ENCODE measurements at places on chromosomes 7 and 10.
A peak's percentile ranks its signal among the peaks of the same experiment; 100 is the strongest.

- no peak for DNase-seq
Observed at GRCh38 chr7:101729241-101729883, 88.1 kb upstream of the CUX1 start.

DNA sequence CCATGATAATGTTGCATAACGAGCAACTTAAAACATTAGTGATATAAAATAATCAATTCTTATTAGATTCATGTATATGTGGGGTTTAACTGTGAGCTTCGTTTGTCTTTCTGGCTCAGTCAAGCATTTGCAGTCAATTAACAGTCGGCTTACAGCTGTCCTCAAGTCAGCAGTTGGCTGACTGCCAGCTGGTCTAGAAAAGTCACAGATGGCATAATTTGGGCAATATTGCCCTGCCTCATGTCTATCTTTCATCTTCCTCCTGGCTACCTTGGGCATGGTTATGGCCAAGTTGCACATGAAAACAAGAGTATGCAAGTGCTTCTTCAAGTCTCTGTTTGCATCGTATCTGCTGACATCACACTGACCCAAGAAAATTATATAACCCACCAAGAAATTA lies 186.1 kb upstream of the ZWINT start:
- DNase-seq: no peak

DNA sequence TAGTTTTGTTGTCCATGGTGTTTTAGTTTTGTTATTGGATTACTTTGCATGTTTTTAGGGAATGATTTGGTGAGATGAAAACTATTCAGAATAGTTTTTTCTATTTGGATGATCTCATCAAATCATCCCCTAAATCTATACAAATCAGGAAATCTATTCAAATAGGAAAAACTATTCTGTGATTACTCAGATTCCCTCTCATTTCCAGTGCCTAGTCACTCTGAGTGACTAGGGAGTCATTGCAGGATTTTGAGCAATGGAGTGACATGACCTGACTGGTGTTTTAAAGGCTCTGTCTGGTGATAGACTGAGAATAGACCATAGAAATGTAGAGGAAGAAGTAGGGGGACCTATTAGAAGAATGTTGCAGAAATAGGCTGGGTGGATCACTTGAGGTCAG lies 72.4 kb downstream of the TPST1 start:
- no peak for DNase-seq

- DNase-seq: no peak
Observed at GRCh38 chr10:79116801-79117723, 48.3 kb downstream of the ZMIZ1 start.

DNA sequence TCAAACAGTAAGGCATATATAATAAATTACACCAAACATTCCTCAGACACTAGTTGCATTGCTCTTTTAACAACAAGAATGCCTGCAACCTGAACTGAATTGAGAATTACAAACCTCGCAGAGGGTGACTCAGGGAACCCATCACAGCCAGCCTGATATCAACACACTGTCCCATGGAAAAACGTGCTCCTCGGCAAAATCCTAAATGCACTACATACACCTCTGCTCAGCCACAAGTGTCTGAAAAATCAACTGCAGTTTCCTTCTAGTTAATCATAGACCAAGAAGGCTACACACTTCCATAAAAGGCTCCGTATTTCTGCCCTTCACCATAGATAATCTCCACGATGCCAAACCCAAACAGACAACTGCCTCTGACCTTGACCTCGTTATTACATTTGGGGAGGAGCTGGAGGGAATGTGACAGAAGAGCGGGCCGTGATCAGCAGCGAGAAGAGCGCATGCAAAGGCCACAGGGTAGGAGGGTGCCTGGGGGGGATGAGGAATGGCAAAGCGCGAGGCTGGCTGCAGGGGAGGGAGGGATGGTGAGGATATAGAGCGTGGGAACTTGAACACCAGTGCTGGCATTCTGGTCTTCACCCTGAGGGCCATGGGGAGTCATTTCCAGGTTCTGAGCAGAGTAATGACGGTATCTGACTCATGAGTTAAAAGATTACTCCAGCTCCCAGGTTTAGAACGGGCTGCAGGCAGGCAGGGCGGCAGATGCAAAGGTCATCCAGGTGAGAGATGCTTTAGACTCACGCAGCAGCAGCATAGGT lies 201.9 kb upstream of the FRMD4A start:
- no peak for DNase-seq

- no peak for DNase-seq
Observed at GRCh38 chr10:89151857-89152256, 55.3 kb downstream of the CH25H start.

DNA sequence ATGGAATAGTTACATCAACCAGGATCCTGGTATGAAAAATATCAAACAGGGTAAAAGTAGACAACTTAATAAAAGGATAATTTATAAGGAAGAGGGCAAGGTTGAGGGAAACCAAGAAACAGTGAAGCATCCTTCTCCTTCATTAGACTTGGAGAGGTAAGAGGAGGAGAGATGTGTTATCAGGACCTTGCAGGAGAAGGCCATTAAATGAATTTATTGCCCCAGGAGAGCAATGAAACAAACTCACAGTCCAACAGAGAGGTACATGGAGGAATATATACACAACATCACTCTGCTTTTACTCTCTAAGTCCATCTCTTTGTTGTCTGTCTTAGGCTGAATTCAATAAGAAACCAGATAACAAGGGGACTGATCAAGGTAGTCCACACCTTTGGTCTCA lies 966.2 kb downstream of the SORCS1 start:
- DNase-seq: no peak

GRCh38 chr10:52639652-52640051 lies 132.9 kb downstream of the MBL2 start:
- DNase-seq: no peak

- DNase-seq: no peak
Observed at GRCh38 chr10:126924180-126924914, 19.1 kb downstream of the DOCK1 start.

DNA sequence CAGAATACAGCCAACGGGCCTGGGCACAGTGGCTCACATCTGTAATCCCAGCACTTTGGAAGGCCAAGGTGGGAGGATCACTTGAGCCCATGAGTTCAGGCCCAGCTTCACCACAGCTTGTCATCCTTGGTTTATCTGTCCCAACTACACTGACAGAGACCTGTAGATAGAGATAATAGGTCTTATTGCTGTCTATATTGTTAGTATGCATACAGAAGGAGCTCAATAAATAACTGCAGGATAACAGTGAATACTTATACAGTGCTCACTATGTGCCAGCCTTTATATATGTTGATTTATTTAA lies 1.3 kb downstream of the CNPY4 start:
- DNase-seq: no peak

- DNase-seq: no peak
Observed at GRCh38 chr7:149732611-149733010, 40.8 kb downstream of the ZNF467 start.

GRCh38 chr10:132696728-132697577 lies 89.0 kb downstream of the NKX6-2 start:
- DNase-seq: no peak

DNA sequence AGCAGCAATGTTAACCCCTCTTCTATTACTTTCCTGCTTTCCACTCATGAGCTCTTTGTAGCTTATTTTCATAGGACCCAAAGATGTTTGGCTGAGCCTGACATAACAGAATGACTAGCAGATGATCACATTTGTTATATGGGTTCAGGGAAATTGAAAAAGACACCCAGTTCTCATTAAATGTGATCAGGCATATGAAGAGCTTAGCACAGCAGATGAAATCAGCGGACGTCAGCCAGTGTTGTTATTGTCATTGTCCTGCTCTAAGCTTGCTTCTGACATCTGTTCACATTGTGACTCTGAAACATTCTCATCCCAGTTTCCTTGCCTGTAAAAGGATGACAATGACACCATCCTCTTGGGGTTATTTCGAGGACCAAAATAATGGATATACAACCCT lies 43.5 kb downstream of the FAM241B start:
- no peak for DNase-seq

DNA sequence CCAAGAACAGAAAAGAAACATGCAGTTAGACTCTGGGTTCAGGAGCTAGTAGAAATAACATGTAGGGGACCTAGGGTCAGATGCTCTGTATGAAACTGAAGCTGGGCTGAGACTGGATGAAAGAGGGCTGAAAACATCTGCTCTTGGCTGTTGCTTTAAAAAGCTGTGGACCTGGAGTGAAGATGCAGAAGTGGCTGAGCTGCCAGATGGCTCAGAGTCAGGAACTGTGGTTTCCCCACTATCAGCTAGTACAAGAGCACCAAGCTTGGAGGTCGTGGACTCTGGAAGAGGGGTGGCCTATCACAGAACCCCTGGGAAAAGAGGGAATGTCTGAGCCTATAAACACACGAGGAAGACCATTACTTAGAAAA lies 5.9 kb downstream of the ADK start:
- DNase-seq: no peak

DNA sequence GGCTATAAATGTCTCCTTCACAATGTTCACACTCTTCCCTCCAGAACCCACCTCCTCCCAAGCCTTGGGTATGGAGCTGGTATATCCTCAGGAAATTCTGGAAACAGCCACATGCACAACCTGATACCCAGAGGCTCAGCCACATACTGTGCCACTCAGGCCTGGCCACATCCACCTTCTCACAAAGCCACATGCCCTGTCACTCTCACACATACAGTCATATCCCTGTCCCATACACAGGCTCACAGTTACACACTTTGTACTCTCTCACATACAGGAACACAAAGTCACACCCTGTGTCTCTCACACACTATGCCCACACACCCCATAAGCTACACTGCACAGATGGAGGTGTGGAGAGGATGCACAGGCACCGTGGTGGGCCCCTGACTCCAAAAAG lies 10.1 kb downstream of the KCNIP2 start:
- no peak for DNase-seq

DNA sequence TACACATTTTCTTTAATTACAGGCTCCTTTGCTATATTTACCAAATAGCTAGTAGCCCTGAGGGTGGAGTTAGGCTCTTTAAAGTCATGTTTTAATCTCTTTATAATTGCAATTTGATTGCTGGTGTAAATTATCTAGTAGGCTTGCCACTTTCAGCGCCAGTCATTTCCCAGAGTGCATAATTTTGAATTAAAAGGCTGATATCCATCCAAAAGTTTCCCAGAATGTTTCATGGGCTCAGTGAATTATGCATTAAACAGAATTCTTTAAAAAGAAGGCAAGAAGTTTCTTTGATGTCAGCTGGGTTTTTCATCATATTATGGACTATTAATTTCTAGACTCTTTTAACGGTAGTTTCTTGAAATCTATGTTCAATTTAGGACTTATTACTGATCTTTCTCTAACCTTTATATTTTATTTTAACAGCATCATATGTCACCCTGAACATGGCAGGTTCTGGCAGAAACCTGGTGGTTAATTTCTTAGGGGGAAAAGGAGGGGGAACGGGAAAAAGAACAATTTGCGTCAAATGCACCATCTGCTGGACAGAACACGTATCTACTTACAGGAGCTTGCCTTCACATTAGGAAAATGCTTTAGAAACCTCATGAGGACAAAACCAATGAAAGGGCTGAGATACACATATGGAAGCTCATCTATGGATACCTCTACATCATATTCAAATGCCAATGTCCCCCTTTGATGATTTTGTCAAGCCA lies 171.1 kb downstream of the GRM3 start:
- DNase-seq: no peak

DNA sequence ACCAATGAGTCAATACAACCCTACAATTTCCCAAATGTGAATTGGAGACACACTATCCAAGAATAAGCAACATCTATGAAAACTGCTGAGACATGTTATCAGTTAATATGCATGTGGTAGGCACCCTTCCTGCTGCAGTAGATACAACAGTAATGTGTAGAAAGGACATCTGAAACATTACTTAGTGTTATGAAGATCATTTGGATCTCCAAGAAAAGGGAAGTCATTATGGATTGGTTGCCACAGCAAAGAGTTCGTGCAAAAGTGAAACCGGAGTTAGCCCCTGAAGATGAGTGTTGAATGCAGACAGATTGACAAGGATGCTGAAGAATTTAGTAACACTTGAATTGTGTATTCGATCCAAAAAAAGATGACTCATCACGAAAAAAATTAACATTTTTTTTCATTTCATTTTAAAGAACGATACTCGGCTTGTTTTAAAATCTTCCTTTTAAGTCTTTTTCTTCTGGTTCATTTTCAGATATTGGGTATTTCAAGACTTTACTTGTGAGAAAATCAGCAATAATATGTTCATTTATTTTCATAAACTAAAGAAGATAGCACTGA lies 322.4 kb upstream of the KLF6 start:
- no peak for DNase-seq

- DNase-seq: no peak
Observed at GRCh38 chr7:134527979-134528371, 608 bp downstream of the AKR1B10 start.

- DNase-seq: no peak
Observed at GRCh38 chr7:109282726-109283125, 713.1 kb downstream of the DNAJB9 start.

DNA sequence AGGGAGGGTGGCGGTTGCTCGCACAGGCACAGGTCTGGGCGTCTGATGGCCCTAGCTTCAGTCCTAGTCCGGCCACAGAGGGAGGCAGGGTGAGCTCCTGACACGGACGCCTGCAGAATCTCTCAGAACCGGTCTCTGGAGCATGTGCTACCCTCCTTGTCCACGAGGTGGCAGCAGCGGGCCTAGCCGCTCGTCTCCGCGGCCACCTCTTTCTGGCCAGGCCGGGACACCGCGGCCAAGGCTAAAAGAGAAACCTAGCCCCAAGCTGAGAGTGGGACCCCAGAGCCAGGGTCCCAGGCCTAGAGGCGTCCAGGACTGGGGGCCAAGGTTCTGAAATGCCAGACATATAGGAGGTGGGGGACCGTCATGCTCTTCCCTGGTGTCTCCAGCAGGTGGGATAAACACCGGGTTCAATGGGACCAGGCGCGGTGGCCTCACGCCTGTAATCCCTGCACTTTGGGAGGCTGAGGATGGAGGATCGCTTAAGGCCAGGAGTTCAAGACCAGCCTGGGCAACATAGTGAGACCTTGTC lies 3.2 kb upstream of the LAT2 start:
- DNase-seq: peak; percentile 81

DNA sequence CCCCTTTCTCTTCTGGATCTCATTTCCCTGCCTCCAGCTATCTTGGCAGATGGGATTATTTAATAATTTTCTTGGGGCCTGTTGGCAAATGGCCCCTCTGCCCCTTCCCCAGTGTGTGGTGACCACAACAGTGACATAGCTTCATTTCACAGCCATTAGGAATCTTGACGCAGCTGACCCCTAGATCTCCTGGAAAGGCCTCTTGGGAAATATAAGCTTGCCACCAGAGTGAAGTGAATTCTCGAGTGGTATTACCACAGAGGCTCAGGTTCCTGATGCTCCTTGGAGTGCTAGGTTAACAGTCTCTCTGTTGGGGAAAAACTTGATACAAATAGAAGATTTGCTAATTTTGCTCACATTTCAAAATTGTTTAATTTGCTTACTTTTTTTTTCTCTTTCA lies 57.8 kb downstream of the AUTS2 start:
- no peak for DNase-seq

DNA sequence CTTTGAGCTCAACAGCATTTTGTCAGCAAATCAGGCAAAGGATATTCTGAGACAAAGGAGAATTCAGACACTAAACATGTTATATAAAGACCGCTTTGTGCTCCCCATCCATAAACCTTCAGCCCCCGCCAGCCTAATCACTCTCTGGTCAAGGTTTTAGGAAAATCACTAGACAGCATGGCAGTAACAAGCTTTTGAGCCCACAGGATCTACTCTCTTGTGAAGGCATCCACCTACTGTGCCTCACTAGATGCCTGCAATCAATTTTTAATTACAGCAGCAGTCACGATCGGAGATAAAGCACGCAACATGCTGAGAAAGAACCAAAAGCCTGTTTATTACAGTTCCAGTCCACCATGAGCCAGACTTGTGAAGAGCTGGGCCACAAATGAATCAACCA lies 19.1 kb downstream of the PDE1C start:
- no peak for DNase-seq
